ENCODE measurements at places on chromosomes 7 and 10.

GRCh38 chr10:58963101-58963534, 213.3 kb upstream of the PHYHIPL start:
- DNase-seq: no peak

DNA sequence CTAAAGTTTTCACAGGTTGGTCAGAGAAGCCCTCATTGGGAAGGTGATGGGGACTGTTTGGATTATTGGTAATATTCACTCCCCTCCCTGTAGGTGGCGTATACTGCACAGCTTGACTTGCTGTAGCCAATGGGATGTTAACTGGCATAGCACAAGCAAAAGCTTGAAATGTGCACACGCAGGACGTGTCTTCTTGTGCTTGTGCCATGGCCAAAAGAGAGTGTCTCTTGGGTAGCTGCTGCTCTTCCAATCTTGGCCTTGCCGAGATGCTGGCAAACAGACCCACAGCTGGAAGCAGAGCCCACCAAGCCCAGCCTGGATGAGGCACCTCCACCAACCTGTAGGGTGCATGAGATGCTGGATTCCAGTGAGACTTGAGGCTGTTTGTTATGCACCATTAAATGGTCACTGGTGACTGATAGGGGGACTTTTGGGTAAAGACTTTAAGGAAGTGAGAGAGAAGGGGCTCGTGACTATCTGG, 266.0 kb downstream of the GRID1 start:
- no peak for DNase-seq

DNA sequence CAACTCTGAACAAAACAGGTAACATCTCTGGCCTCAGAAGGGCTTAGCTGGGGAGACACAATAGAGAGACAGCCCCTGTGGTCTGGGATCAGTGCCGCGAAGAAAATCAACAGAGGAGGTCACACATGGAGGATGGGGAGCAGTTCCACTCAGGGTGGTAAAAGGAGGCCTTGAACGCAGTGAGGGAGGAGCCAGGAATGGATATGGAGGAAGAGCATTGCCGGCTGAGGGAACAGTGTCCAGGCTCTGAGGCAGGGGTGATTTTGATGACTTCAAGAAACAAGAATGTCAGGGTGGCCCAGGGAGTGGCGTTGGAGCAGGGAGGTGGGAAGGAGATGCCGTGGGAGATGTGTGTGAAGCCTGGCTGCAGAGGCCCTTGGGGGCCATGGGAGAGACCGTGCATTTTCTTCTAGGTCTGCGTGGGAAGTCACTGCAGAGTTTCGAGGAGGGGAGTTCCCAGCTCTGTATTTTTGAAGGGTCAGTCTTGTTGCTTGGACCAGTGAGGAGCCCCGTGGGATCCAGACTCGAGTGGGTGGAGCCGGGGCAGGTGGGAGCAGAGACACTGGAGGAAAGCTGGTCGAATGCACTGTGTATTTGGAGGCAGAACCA, 35.7 kb upstream of the SH2D4B start:
- no peak for DNase-seq

DNA sequence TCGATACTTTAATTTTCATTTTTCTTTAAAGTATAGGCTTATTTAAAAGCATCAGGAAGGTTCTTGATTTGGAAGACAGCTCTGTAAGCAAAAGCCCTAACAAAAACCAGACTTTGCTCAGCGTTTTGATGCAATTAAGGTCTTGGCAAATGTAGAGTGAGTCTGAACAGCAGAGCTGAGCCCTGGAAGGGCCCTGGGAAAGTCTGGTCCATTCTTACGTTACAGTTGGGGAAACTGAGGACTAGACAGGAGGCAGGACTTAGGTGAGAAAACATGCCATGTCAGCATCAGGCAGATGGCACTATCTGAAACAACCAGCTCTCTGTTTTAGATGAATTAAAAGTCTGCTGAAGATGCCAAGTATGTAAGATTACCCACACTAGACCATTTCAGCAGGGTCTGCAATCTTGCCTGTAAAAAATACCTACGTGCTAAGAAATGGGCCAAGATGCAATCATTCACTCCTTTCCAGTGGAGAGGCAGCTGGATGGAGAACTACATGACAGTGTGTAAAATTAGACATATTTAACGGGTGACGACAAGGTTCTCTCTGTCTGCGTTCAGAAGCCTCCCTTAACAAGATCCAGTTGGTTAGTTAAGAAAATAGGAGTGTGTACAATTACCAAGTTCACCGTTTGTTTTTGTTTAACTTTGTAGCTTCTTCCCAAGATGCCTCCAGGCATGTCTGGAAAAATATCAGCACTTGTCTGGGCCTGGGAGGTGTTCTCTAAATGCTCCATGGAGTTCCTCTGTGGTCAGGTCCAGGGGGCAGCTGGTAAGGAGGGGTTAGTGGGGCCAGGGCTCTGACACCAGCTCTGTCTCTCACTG, 502.3 kb upstream of the ZMIZ1 start:
- DNase-seq: no peak

DNA sequence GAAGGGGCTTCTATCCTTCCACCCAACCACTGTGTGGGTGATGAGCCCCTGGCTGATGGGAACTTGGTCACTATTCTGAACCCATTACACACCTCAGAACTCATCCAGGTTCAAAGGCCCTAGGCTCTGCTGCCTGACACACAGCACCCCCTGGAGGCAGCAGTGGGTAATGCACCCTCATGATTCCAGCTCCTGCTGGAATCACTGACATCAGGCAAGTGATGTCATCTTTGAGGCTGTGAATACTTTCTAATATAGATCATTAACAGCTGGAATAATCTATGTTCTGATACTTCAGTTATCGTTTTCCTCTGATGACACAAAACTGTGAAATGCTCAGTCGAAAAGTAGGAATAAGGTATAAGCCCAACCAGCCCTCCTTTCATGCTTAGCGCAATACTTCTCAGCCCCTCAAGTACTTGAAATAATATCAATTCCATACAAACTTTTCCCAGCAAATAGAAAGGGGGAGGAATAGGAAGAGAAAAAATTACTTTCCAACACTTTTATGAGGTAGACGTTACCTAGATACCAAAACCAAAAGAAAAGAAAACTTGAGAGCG, 7.5 kb upstream of the RBP3 start:
- DNase-seq: peak; percentile 34

GRCh38 chr10:31170636-31171035, 139.0 kb upstream of the ZNF438 start:
- DNase-seq: no peak

- DNase-seq: no peak
Measured at GRCh38 chr10:90195288-90195840, 494.0 kb downstream of the KIF20B start.

DNA sequence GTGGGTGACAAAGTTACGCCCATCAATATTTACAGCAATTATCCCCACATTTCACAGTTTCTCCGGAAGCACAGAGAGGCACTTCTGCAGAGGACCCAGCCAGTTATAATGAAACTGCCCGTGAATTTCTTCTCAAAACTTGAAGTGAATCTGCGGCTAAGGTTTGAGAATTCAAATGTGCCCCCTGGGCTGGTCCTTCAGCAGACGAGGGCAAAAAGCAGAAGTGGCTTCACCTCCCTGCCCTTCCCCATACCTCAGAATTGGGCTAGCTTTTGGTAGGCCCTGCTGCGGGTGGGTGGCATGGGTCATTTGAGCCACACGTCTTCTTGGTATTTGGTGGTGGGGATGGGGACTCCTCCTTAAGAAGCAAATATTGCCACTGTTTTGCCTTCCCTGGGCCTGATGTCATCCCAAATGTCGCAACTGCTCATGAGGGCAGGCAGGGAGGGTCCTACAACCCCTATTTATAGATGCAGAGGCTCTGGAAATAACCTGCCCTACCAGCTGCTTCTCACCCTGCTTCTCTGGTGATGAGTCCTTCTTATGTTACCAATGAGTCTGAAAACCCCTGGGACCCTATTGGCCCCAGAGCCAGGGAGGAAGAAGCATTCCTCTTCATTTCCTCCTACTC, 16.6 kb upstream of the WDFY4 start:
- DNase-seq: no peak

DNA sequence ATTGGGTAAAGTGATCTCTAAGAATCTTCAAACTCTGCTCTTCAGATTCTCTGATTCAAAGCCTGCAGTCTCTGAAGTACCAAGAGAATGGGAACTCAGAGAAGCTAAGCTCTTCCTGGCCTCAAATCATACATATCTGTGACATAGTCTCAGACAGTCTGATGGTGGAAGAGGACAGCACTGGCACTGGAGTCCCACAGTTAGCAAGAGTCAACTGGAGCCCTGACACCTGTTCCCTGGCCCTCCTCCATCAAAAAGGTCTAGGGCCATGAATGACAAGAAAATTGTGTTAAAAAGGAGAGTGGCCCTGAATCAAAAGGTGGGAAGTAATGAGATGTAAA, 37.7 kb downstream of the PRSS2 start:
- DNase-seq: no peak

Measured in stimulated activated CD8-positive, alpha-beta memory T cell treated with anti-CD3 and anti-CD28 coated beads, Interleukin-7, amount 100 ng/mL, for 4 hours (primary cell).